ENCODE measurements at places on chromosomes 12 and 14.

- no peak overlapping the region for H3K27ac ChIP-seq
- no peaks in the 10 kb centered on the region for H3K4me1 ChIP-seq
- H3K4me3 ChIP-seq: no peak overlapping the region
- DNase-seq: no peak
- no peaks in the 10 kb centered on the region for H3K36me3 ChIP-seq
These were observed 73.6 kb downstream of the ETNK1 start for GRCh38 chr12:22698576-22698975.

GRCh38 chr12:47078733-47079467 lies 521 bp upstream of the PCED1B start:
- H3K36me3 ChIP-seq: no peaks in the 10 kb centered on the region
- H3K27me3 ChIP-seq: no peaks in the 10 kb centered on the region
- H3K27ac ChIP-seq: peak overlapping the region; percentile 80

GRCh38 chr12:75259143-75259542 lies 49.5 kb upstream of the KCNC2 start:
- H3K4me3 ChIP-seq: no peak overlapping the region
- H3K4me1 ChIP-seq: no peaks in the 10 kb centered on the region
- H3K27ac ChIP-seq: no peak overlapping the region
- DNase-seq: no peak
- no peaks in the 10 kb centered on the region for H3K36me3 ChIP-seq

GRCh38 chr14:52068615-52069306 lies at the start of gene NID2:
Gene NID2 (minus strand): TSS chr14:52069059. CDS start chr14:52068994, 65 bp downstream.
- H3K27me3 ChIP-seq: peaks cover 43% of the 10 kb centered on the region
- H3K4me3 ChIP-seq: peak within 1 kb of the TSS; percentile 50
- peaks cover 26% of the 10 kb centered on the region for H3K4me1 ChIP-seq
- H3K27ac ChIP-seq: peak within 1 kb of the TSS; percentile 53

GRCh38 chr14:37122288-37122687 lies 50.1 kb downstream of the SLC25A21 start:
- H3K27me3 ChIP-seq: no peaks in the 10 kb centered on the region
- no peaks in the 10 kb centered on the region for H3K4me1 ChIP-seq
- H3K27ac ChIP-seq: no peak overlapping the region
- no peak overlapping the region for H3K4me3 ChIP-seq
- no peak for DNase-seq

DNA sequence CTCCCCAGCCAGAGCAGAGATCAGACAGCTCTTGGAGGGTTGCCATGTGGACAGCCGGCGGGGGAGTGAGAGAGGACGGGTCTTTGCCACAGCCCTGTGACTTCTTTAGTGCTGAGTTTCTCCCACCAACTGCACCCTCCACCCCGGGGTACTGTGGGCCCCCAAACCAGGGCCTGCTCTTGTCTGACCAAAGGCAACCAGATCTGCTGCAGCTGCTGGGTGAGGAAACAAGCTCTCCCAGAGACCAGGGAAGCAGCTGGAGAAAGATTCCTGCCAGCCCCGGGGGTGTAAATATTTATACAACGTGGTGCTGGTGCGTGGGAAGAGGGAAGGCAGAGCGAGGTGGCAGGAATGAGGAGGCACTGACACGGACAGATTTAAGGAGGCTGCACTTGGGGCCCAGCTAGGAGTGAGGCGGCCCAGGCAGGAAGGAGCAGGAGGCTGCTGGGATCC lies 14.3 kb upstream of the ZFP36L1 start:
- peak; percentile 81 for DNase-seq
- H3K4me3 ChIP-seq: no peak overlapping the region
- H3K4me1 ChIP-seq: peaks cover 41% of the 10 kb centered on the region
- no peaks in the 10 kb centered on the region for H3K27me3 ChIP-seq
- no peaks in the 10 kb centered on the region for H3K36me3 ChIP-seq

GRCh38 chr14:68459480-68460136 lies 333.3 kb downstream of the ZFP36L1 start:
- no peaks in the 10 kb centered on the region for H3K36me3 ChIP-seq
- H3K27ac ChIP-seq: peak overlapping the region; percentile 69
- no peak overlapping the region for H3K4me3 ChIP-seq
- H3K27me3 ChIP-seq: no peaks in the 10 kb centered on the region
- no peak for DNase-seq

DNA sequence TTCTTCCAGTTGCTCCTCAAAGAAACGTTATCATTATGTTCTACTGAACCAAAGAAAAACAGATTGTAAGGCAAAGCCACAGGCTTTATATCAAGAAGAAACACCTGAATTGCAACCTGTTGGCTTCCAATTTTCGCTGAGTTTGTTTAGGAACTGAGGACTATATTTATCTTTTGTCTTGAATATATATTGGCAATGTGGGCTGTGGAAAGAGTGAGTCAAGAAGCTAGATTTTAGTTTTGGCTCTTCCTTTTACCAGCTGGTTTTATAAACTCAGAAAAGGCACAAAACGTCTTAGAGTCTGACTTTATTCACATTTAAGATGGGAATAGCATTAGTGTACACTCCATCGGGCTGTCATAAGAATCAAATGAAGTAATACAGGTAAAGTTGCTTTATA lies 10.4 kb upstream of the PTHLH start:
- H3K36me3 ChIP-seq: no peaks in the 10 kb centered on the region
- H3K4me1 ChIP-seq: no peaks in the 10 kb centered on the region
- H3K4me3 ChIP-seq: no peak overlapping the region
- no peaks in the 10 kb centered on the region for H3K27me3 ChIP-seq

DNA sequence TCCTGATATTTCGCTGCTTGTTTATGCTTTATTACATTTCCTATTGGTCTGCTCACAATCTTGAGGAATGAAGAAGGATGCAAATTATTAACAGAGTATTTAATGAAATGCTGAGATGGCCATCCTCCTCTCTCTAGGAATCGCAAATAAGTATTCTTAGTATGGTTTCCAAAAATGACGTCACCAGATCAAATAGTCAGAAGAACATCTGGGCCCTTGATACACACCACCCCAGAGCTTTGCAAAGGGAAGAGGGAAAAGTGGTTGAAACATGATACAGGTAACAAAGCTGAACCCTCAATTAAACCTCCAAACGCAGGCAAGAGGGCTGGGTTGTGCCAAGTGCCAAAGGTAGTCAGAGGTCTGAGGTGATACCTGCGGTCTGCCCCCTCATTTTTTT lies 107.3 kb downstream of the BCL11B start:
- H3K4me3 ChIP-seq: no peak overlapping the region
- H3K27ac ChIP-seq: no peak overlapping the region

DNA sequence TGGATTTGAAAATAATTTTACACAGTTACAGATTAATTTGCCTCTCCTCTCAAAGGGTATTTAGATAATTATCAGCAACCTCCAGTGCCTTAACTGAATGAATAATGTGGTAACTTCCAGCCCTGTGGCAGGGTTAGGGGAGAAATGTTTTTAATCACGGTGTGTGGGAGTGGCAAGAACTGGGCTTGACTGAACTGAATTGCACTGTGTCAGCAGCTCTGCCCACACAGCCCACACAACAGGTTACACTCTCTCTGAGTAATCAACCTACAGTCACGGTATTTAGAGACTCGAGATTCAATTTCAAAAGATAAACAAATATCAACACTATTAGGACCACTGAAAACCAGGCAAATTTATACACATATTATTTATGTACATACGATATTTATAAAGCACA lies 198.5 kb downstream of the KCNC2 start:
- no peaks in the 10 kb centered on the region for H3K4me1 ChIP-seq
- H3K4me3 ChIP-seq: no peak overlapping the region
- no peaks in the 10 kb centered on the region for H3K36me3 ChIP-seq
- DNase-seq: no peak

- H3K4me1 ChIP-seq: peaks cover 10% of the 10 kb centered on the region
- no peak overlapping the region for H3K27ac ChIP-seq
These were observed 15.2 kb downstream of the HHIPL1 start for GRCh38 chr14:99660006-99660566.

GRCh38 chr14:95519699-95520098 lies 3.2 kb upstream of the SYNE3 start:
- H3K27ac ChIP-seq: peak overlapping the region; percentile 96
- H3K36me3 ChIP-seq: no peaks in the 10 kb centered on the region
- H3K4me3 ChIP-seq: peak overlapping the region; percentile 2
- DNase-seq: peak; percentile 95

- no peaks in the 10 kb centered on the region for H3K36me3 ChIP-seq
- H3K27ac ChIP-seq: peak overlapping the region; percentile 50
- no peak overlapping the region for H3K4me3 ChIP-seq
- no peak for DNase-seq
- no peaks in the 10 kb centered on the region for H3K27me3 ChIP-seq
These were observed 266.5 kb downstream of the PAWR start for GRCh38 chr12:79424109-79424721.

- H3K27ac ChIP-seq: no peak overlapping the region
- no peaks in the 10 kb centered on the region for H3K4me1 ChIP-seq
- no peaks in the 10 kb centered on the region for H3K27me3 ChIP-seq
- no peaks in the 10 kb centered on the region for H3K36me3 ChIP-seq
- no peak for DNase-seq
These were observed 236.2 kb upstream of the EGLN3 start for GRCh38 chr14:34187061-34187460.

- no peaks in the 10 kb centered on the region for H3K27me3 ChIP-seq
- no peak overlapping the region for H3K4me3 ChIP-seq
- DNase-seq: no peak
- no peaks in the 10 kb centered on the region for H3K36me3 ChIP-seq
- H3K27ac ChIP-seq: no peak overlapping the region
- peaks cover 14% of the 10 kb centered on the region for H3K4me1 ChIP-seq
These were observed 88.9 kb upstream of the FRMD6 start for GRCh38 chr14:51562816-51563215.

GRCh38 chr12:48053883-48054282 lies 49.6 kb upstream of the COL2A1 start:
- no peak overlapping the region for H3K27ac ChIP-seq
- peaks cover 26% of the 10 kb centered on the region for H3K36me3 ChIP-seq
- H3K4me3 ChIP-seq: no peak overlapping the region
- DNase-seq: no peak
- H3K27me3 ChIP-seq: no peaks in the 10 kb centered on the region

DNA sequence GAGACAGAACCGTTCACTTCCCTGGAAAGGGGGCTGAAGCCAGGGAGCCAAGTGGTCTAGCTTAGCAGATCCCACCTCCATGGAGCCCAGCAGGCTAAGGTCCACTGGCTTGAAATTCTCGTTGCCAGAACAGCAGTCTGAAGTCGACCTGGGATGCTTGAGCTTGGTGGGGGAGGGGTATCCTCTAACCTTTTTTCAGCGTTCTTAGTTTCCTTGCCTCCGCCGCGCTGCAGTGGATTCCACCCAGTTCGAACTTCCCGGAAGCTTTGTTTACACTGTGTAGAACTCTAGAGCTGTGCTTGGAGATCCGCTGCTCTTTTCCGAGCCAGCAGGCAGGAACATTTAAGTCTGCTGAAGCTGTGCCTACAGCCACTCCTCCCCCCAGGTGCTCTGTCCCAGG lies 45.2 kb upstream of the FKBP4 start:
- H3K27me3 ChIP-seq: no peaks in the 10 kb centered on the region
- no peaks in the 10 kb centered on the region for H3K36me3 ChIP-seq
- no peak overlapping the region for H3K27ac ChIP-seq
- peaks cover 3% of the 10 kb centered on the region for H3K4me1 ChIP-seq
- H3K4me3 ChIP-seq: no peak overlapping the region
- no peak for DNase-seq

GRCh38 chr12:48022180-48022521 lies 17.9 kb upstream of the COL2A1 start:
- no peak for DNase-seq
- H3K36me3 ChIP-seq: no peaks in the 10 kb centered on the region
- no peak overlapping the region for H3K4me3 ChIP-seq
- H3K27me3 ChIP-seq: peaks cover 31% of the 10 kb centered on the region

DNA sequence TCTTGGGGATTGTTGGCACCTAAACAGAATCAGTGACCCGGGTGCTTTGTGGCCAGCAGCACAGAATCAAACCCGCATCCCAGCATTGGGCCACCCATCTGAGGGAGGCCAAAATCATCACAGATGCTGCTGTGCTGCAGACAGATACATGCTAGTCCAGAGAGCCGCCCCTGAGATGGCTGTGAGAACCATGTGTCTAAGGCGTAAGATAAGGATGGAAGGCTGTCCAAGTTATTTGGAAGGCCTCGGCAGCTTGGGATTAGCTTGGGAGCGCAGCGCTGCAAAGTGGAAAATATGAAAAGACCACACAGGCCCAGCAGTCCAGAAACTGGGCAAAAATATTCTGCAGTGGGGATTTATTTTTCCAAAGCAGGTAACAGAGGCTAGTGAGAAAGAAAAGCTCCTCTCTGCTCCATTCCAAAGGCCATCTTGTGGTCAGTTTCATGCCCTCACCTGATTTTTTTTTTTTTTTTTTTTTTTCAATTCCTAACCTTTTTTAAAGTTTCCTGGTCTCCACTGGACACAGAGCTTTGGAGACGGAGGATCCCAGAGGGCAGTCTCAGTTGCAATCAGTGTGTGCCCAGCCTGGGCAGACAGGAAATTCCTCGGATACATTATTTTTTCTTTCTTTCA lies 178.9 kb upstream of the BCL2L14 start:
- peaks cover 2% of the 10 kb centered on the region for H3K4me1 ChIP-seq
- no peak overlapping the region for H3K27ac ChIP-seq
- peaks cover 46% of the 10 kb centered on the region for H3K36me3 ChIP-seq
- no peak overlapping the region for H3K4me3 ChIP-seq

DNA sequence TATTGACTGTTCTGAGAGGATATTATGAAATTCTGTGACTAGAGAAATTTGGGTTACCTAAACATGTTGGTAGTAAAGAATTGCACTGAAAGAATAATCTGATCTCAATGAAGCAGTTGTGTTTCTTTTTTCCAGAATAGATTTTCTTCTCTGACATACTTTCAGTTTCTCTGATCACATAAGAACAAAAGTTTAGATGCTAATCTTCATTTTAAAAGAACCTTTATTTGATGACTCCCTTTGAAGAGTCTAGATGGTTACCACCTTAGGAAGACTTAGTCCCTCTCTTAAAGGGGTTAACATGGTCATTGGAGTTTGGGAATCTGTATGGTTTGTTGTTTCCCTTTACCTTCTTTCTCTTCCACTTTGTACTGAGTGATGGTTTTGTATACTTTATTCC lies 58.6 kb downstream of the MON2 start:
- DNase-seq: no peak
- H3K4me1 ChIP-seq: no peaks in the 10 kb centered on the region
- no peaks in the 10 kb centered on the region for H3K27me3 ChIP-seq

DNA sequence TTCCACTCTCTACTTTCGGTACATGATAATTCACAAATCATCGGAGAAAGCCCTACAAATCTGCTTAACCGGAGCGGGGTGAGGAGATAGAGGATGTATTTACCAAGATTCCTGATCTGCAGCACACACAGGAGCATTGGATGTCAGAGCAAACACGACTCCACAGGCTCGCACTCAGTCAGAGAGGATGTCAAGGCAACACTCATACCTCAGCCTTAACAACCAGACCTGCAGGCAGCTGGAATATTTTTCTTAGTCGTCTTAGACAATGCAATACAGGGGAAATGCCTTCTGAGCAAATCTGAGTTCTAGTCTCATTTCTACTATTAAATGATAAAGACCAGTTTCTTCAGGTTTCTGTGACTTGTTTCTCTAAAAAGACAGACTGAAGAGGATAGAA lies 159.3 kb upstream of the CPNE8 start:
- H3K27me3 ChIP-seq: no peaks in the 10 kb centered on the region
- no peak overlapping the region for H3K27ac ChIP-seq
- DNase-seq: no peak
- no peaks in the 10 kb centered on the region for H3K36me3 ChIP-seq
- no peaks in the 10 kb centered on the region for H3K4me1 ChIP-seq

All from suprapubic skin (tissue), 4 donors.